ENCODE measurements at places on chromosomes 1 and 21.
A peak's percentile ranks its signal among the peaks of the same experiment; 100 is the strongest.

DNA sequence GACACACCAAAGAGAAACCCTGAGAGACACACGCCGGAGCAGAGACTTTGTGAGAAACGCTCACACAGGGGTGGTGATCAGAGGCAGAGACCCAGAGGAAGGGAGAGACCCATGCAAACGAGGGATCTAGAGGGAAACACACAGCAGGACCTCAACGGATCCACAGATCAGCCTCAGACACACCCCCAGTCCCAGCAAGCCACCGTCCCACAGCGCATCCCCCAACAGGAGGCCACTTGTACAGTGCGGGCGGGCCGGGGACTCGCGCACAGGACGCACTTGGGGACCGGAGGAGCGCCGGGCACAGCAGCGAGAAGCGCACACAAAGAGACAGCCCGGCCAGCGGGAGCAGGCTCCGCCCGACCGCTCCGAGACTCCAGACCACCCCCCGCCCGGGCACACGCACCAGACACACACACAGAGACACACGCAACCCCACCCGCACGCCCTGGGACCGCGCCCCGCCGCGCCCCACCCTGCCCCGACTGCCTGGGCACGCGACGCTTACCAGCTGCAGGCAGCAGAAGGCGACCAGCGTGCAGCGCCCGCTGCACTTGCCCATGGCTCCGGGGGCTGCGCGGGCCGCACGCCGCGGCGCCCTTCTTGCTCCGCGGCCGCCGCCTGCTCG, 587 bp downstream of the NKAIN1 start:
- DNase-seq = no peak

GRCh38 chr1:214086945-214087344, 99.2 kb downstream of the PROX1 start:
- DNase-seq = no peak

GRCh38 chr1:20725189-20726117, 7.0 kb downstream of the SH2D5 start:
- no peak for DNase-seq

DNA sequence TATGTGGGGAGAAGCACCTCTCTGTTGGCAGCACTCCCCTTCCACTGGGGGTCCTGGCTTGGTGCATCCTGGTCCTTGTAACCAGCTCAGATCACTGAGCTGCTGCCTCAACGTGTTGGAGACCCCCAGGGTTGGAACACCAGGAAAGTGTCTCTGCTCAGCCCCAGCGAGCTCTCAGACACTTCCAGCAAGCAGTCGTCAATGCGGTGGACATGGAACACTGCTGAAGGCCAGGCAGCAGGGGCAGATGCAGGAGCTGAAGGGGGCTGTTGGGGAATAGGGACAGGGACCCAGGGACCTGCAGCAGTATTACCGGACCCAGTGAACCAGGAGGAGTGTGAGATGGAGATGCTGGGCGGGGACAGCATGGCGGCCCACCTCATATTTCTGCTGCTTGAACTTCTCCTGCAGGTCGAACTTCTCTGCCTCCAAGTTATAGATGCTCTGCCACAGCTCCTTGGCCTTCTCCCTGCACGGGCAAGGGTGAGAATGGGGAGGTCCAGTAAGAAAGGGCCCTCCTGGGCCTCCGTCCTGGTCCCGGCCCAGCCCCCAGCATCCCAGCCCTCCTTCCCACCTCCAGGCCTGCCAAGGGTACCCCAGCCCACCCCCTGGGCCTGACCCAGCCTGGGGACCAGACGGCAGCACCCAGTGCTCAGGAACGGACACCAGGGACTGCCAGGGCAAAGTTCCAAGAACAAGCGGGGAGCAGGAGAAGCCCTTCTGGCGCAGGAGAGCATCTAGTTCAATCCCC, 16.4 kb downstream of the TNNT2 start:
- no peak for DNase-seq

GRCh38 chr1:51877434-51878307, 856 bp downstream of the NRDC start:
- DNase-seq = no peak

DNA sequence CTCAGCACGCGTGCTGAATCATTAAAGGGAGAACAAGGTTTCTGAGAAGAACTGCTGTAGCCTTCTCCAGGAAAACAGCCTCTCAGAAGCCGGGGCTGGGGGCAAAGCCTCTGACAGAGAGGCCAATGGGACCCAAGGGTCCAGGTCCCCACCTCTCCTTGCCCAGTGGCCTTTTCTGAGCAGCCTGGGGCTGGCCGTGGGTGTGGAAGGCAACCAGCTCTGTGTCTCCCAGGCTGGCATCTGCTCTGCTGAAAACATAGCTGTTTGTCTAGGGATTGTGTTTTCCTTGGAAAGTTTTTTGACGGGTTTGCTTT, 261.2 kb downstream of the NPHP4 start:
- no peak for DNase-seq

GRCh38 chr1:150881331-150882070, 5.1 kb upstream of the ARNT start:
- no peak for DNase-seq

- no peak for DNase-seq
These were observed 74.8 kb upstream of the DEPDC1 start for GRCh38 chr1:68571454-68572235.

- no peak for DNase-seq
These were observed 16.6 kb downstream of the STX12 start for GRCh38 chr1:27789540-27790041.

GRCh38 chr1:201506557-201507359, at the start of gene CSRP1:
Gene CSRP1, minus strand, starts transcription at chr1:201507123. Its CDS starts 10,820 bp downstream, at chr1:201496303.
- DNase-seq = peak; percentile 58

- DNase-seq = no peak
These were observed 72.0 kb downstream of the MIS18A start for GRCh38 chr21:32206631-32207405.

DNA sequence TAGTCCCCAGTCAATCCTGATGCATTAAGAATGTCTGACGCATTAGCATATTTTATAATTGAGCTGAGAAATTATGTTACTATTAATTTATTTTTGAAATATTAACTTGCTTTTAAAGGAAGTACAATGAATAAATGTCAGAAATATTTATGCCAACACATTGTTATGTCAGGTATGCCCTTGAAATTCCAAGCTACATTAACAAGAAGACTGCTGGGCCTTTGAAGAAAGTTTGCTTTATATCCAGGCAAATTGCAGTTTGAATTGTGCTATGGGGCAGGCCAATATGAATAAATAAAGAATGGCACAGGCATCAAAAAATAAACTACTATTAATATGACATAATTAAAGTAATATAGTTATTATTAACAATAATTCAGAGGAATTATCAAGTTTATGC, 1391.3 kb downstream of the PLA2G4A start:
- no peak for DNase-seq

DNA sequence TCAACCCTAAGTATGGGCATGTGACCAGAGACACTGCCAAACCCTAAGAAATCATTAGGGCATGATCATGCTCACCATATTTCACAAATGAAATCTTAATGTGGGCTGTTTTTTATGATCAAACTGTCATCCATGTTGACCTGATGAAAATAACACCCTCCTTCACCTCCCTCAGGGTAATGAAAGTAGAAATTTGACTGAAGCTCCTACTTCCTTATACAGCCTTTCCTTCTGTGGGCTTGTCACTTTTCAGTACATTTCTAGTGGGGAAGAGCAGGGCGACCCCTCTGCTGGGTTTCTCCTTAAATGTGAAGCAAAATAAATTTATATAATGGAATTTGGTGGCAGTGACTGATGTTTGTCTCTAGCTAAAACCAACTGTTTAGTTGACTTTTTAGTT, 25.9 kb downstream of the IVNS1ABP start:
- DNase-seq = no peak

- no peak for DNase-seq
These were observed 79.9 kb downstream of the PTPN14 start for GRCh38 chr1:214471458-214471857.

DNA sequence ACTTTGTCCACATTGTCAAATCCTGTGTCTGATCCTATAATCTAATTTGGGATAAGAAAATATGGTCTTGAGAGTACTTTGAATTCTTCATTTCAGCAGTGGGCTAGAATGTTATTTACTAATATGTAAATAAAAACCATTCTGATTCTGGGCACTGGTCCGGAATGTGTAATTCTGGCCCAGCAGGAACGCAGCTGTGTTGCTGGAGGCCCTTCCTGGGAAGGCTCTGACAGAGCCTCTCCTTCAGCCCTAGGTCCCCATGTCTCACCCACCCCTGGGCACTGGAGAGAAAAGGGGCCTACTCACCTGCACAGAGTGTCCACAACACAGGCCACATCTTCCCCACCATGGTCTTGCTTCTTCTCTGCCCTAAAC, 251 bp downstream of the GPA33 start:
- DNase-seq = no peak

All from stimulated activated CD8-positive, alpha-beta memory T cell treated with anti-CD3 and anti-CD28 coated beads, Interleukin-4, amount 100 ng/mL, for 1 hour (primary cell).